ENCODE measurements at places on chromosomes 7 and 10. TPM values are rescaled to one million over a fixed set of nuclear protein-coding genes. Genes with fewer than 3 reads are reported as not detected.

GRCh38 chr10:126337251-126337810, 50.9 kb downstream of the ADAM12 start:
- no peak for DNase-seq

DNA sequence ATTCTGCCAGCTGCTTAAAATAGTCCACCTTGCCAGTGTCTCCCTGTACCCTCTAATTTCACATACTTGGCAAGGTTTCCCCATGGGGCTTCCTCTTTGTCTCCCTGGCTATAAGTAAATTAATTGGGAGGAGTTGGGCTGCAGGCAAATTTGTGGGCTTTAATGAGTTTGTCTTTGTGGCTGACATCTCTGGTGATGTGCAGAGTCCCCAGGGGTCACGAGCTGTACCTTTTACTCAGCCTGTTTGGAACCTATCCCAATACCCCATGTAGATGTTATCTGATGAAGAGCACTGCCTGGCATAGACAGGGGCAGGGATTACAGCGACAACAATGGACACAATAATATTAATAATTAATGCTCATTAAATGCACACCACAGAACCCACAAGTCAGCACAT, 132.5 kb downstream of the SLIT1 start:
- DNase-seq: no peak

- no peak for DNase-seq
Measured at GRCh38 chr10:78533098-78533497, 499.4 kb downstream of the RPS24 start.

- no peak for DNase-seq
Measured at GRCh38 chr7:128692623-128693270, 20.7 kb downstream of the GARIN1A start.

DNA sequence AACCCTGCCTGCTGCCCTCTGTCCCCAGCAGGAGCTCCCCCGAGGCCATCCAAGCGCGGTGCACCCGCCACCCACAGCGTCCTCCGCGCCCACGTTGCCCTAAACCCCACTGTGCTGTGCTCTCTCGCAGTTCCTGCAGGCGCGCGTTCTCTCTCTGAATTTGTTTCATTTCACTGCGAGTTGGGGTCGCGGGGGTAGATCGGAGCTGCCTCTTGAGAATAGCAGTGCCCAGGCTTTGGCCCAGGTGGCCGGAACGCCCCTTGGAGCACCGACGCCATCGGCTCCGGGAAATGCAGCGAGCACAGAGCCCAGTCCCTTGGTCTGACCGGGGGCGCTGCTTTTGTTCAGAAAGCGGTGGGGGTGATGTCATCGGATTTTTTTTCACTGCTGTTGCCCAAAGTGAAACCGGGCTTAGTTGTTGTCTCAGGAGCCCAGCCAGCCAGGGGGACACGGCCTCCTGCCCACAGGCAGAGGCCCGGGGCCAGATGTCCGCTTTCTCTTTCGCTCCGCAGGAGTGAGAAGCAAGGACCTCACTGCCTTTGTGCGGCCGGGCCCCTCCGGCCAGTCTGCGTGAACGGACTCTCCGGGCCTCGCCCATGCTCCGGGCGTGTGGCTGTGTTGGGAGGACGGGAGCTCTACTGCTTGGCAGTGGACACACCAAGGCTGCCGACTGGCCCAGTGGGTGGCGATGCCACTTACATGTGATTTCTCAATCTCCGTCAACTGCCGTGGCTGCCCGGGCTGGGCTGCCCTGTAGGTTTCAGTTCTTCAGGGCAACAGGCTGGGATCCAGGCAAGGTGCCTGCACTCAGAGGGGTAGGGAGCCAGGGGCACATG, 43.1 kb downstream of the FOXK1 start:
- peak; percentile 79 for DNase-seq

DNA sequence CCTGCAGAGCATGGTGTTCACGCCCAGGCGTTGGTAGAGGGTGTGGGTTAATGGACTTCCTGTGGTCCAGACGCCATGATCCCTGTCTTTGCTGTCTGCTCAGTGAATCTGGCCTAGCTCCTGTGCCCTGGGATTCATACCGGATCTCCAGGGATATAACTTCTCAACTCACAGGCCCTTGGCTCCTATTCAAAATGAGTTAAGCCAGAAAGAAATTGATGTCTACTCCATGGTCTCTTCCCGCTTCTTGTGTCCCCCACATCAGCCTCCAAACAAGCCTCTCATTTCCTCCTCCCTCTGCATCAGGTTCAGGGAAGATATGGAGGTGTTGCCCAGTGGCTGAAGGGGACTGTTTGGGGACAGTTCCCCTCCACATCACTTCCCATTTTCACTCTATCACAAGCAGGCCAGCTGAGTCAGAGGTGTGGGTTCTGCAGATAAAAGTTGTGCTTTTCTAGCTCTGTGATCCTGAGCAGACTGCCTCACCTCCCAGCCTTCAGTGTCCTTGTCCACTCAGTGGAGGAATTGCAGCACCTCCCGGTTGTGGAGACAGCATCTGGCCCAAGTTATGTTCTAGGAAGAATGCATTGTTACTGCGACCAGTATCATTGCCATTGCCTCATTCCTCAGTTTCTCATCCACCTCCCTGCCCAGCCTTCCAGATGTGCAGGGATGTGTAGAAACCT, 22.5 kb downstream of the AKR1E2 start:
- DNase-seq: no peak

DNA sequence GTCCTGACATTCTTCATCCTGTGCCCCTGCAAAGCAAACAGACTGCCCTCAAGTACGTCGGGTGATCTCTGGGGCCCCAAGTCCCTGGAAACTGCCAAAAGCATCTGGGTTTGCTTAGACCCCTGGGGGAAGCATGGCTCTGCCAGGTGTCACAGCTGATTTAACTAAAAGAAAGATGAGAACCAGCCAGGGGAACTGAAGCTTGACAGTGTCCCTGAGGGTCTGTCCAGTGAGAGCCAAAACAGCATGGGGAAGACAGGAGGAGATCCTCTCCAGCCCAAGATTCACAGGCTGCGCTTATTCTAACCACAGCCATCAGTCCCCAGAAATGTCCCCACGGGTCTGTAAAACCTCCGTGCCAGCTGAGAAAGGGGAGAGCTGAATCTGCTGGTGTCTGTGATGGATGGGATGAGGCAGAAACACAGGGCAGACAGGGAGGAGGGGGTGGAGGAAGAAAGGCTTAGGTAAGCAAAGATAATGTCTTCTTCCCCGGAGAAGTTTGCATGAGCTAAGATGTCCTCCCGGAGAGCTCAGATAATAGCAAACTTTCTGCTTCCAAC, 21.3 kb downstream of the CCDC3 start:
- no peak for DNase-seq

GRCh38 chr10:124057601-124058000, 35.8 kb downstream of the CHST15 start:
- DNase-seq: no peak

- DNase-seq: no peak
Measured at GRCh38 chr10:78285226-78285625, 251.6 kb downstream of the RPS24 start.

DNA sequence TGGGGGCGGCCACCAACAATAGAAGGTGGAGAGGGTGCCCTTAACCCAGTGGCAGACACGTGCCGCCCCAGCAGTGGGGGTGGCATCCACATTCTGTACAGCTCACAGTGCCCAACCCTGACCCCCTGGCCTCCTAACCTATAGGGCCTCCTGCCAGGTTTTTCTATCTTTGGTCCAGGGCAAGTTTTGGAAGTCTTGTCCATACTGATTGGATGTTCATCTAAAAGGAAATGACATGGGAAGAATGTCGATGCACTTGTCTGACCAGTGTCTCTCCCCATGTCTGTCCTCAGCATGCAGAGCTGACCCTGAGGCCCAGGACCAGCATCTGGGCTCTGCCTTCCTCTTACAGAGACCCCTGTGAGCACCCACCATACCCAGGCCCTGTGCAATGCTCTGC, 32.3 kb upstream of the ANTXRL start:
- DNase-seq: no peak

DNA sequence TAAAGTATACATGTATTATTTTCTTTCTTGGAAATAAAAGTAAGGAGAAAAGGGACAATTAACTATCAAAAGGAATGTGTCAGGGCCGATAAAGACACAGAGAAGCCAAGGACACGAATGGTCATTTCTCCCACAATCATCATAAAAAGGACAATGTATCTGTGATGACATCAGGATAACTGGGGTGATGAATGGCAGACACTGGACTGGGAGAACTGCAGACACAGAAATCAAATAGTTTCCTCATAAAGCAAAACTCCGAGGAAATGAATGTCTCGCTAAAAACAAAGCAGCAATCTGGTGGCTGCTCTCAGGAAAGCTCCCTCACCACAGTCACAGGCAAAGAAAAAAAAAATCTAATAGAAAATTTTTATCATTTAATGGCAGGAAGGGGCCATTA, 69.3 kb upstream of the NPY start:
- no peak for DNase-seq

DNA sequence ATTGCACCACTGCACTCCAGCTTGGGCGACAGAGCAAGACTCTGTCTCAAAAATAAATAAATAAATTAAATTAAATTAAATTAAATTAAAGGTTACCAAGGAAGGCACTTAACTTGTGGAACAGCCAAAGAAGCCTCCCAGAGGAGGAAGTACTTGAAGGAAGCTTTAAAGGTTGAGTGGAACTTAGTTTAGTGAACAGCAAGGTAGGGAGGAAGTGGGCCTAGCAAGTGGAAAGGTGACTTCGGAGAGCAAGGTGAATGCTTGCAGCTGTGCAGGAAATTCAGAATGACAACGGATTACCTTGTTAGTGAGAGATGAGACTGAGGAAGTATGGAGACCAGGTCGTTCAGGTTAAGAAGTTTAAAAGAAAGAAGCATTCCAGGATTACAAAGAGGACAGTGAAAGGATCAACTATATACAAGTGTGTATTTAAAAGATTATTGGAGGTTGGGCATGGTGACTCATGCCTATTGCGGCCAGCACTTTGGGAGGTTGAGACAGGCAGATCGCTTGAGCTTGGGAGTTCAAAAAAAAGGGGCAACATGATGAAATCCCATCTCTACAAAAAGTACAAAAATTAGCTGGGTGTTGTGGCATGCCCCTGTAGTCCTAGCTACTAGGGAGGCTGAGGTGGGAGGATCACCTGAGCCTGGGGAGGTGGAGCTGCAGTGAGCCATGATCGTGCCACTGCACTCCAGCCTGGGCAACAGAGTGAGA, 12.8 kb upstream of the RPEL1 start:
- DNase-seq: no peak

DNA sequence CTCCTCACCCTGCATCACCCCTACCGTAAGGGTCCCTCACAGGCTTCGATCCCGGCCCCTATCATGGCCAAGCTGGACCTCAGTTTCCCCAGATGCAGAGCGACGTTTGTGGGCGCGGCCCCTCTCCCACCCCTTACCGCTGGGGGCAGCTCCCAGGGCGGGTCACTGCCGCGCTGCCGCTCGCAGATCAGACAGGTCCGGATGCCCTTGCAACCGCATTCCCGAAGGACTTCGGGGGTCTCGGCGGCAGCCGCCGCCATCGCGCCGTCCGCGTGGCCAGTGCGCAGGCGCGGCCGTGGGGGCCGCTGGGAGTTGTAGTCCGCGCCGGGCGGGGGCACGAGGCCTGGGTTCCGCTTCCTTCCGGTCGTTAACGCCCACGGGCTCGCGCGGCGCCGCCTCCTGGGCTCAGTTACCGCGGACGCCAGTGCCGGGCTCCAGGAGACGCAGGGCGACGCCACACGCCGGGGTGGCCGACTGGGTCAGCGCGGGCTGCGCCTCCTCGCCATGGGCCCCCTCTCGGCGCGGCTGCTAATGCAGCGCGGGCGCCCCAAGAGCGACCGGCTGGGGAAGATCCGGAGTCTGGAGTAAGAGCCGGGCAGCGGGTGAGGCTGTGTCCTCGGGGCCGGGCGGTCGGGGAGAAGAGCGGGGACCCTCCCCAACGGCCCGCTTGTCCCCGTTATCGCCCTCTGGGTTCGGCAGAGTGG, at the start of the genes ALKBH4 and LRWD1:
ALKBH4 (minus strand) TSS at position 287 of the 704 bp plus-strand sequence; CDS start at position 260, 27 bp downstream.
LRWD1 (plus strand) TSS at position 408 of the 704 bp plus-strand sequence; CDS start at position 505, 97 bp downstream.
- DNase-seq: peak; percentile 94

The TMEM176B gene
- 145 TPM for total RNA-seq

The GNGT1 gene
- total RNA-seq: not detected

The SFXN4 gene
- total RNA-seq: 18.3 TPM

The SPACDR gene
- total RNA-seq: 0.61 TPM

The MACC1 gene
- 3.0 TPM for total RNA-seq

Data from ovary (tissue), 10 donors.